ENCODE measurements at places on chromosomes 6 and 20.

DNA sequence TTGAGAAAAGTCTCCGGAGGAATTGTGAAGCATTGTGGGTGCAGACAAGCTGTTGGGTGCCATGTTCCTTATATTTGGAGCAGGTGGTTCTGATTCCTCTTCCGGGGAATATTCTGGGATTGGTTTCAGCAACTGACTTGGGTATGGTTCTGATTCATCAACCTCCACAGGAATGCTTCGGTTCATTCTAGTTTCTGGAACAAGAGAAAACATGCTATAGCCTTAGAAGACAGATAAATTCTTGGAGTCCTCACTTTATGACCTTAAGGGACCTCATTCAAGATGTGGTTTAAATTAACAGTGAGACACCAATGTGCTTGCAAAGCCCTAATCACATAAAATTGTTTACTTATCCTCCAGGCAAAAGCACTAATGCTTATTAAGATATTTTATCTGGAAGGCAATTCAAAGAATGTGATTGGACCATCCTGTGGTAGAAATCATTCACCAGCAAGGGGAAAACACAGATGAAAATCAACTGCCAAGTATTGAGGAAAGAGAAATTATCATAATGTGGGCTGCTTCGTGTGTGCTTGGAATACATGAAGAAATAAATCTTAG lies 13.7 kb downstream of the TRAF3IP2 start:
- no peak for DNase-seq

DNA sequence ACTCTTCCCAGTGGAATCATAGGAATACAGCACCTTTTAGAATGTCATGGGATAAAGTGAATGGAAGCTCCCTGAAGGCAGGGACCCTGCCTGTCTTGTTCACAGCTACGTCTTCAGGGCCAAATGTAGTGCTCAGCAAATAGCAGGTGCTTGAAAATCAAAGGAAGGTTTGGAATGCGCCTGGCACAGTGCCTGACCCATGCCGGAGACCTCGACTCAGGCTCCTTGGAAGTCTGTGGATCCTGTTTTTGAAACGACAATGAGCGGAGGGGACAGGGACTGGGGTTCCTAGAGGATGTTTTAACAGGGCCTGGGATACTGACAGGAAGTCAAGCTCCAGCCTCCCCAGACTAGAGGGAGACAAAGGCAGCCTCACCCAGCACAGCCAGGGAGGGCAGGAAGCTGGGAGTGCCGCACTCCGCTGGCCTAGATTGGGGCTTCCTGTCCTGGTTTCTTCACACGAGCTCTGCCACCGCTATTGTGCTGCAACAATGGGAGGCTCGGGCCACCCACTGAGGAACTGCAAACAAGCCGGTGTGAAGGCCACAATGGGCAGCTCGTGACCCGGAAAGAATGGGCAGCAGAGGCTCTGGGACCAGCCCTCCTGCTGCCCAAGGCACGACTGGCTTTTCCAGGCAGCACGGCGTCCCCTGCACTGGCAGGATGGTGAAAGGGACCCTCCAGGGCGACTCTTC lies 76.7 kb downstream of the PREX1 start:
- DNase-seq, result no peak

GRCh38 chr20:45817376-45818194 lies 5.1 kb downstream of the UBE2C start:
- DNase-seq, result no peak

- no peak for DNase-seq
Observed at GRCh38 chr6:30259140-30260035, 46.2 kb upstream of the TRIM26 start.

DNA sequence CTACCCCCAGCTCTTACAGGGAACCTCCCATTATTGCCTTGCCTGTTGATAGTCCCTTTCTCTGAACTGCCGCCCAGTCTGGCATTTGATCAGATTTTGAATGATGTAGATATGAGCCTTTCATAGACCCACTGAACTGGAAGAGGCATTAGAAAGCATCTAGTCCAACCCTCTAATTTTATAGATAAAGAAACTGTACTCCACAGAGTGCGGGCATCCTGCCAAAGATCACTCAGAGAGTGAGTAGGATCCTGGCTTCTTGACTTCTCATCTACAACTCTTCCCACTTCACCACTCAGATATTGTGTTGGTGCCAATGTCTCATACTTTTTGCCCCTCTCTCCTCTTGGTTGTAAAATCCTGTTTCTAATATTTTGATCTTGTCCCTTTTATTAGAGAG lies 179.2 kb upstream of the BMP2 start:
- DNase-seq, result no peak

- DNase-seq, result no peak
Observed at GRCh38 chr6:17962436-17963031, 24.9 kb downstream of the KIF13A start.

GRCh38 chr20:62929051-62929538 lies 2.8 kb upstream of the DIDO1 start:
- DNase-seq, result no peak

- DNase-seq, result no peak
Observed at GRCh38 chr6:38796006-38796405, 80.9 kb downstream of the DNAH8 start.

GRCh38 chr20:34262488-34263288 lies 21.5 kb downstream of the ASIP start:
- no peak for DNase-seq

- DNase-seq, result no peak
Observed at GRCh38 chr6:37731371-37731770, 33.7 kb upstream of the MDGA1 start.

DNA sequence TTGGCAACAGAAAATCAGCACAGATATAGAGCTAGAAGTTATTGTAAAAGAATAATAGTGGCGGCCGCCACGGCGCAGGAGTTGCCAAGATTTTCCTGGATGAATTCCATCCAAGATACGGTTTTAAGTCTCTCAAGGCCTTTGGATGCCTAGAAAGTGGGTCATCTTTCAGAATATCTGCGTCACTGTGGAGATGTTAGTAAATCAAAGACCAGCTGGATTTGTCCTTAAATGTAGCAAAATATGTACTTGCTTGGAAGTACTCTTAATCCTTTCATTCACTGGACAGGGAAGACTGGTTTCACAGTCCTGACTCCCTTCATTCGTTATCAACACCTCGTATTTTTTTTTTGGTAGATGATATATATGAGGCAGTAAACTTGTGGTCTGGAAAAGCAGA lies 83.0 kb downstream of the SLC22A3 start:
- no peak for DNase-seq

GRCh38 chr6:160139420-160139851 lies 17.8 kb downstream of the SLC22A1 start:
- no peak for DNase-seq

GRCh38 chr6:32607263-32607987 lies 17.8 kb upstream of the HLA-DRB1 start:
- no peak for DNase-seq

GRCh38 chr6:34459899-34460593 lies 5.8 kb upstream of the PACSIN1 start:
- no peak for DNase-seq
